Mucosa of descending colon (tissue), 3 donors: ENCODE measurements at places on chromosomes 4 and X. TPM values are rescaled to one million over a fixed set of nuclear protein-coding genes. Genes with fewer than 3 reads are reported as not detected.

NWD2 gene
- total RNA-seq = 0.95 TPM

LANCL3 gene
- total RNA-seq = 6.9 TPM

RNF212 gene
- 4.9 TPM for total RNA-seq

GABRA4 gene
- 0.32 TPM for total RNA-seq

DNA sequence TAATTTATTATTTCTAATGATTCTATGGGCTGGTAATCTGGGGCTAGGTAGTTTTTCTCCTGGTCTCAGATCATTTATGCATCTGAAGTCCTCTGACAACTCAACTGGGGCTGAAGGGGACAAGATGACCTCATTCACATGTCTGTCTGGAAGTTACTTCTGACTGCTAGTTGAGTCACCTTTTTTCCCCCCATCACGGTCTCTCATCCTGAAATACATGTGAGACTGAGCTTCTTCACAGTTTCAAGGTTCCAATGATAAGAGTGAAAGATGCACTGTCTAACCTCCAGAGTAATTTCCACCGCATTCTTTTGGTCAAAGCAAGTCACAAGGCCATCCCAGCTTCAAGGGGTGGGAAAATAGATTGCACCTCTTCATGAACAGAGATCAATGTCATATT lies 356.7 kb upstream of the RPS6KA3 start:
- DNase-seq = no peak

DNA sequence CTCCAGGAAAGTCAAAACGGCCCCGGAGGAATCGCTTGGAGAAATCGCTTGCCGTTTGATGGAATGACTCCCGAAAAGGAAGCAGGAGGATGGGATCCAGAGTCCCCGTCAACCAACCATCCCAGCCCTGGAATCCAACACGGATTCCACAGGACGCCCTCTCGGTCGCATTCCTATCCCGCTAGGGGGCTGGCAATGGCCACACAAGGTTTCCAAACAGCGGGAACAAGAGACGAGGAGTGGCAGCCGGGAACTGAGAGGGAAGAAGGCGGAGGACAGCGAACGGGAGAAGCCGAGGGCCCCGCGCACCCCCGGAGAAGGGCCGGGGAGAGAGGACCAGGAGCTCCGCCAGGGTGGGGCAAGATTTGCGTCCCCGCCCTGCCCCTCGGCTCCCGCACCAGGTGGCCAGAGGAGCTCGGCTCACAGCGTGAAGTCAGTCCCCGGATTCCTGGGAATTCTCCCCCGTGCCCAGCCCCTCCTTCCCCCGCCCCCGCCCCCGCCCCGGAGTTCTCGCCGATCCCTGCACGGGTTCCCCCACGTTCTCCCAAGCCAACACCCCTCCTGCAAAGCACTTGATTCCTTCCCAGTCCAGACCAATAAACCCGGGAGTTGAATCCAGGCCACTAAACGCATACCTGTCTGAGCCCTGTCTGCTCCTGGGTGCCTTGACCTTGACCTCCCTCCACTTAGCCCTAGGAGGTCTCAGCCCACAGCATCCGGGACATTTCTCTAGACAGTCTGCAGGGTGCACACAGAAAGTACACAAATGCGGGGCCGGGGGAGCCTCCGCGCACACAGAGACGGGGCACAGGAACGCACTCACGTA lies 1.4 kb downstream of the PDZD4 start:
- DNase-seq = no peak
